T-cell (primary cell): ENCODE measurements at places on chromosomes 4 and X.

DNA sequence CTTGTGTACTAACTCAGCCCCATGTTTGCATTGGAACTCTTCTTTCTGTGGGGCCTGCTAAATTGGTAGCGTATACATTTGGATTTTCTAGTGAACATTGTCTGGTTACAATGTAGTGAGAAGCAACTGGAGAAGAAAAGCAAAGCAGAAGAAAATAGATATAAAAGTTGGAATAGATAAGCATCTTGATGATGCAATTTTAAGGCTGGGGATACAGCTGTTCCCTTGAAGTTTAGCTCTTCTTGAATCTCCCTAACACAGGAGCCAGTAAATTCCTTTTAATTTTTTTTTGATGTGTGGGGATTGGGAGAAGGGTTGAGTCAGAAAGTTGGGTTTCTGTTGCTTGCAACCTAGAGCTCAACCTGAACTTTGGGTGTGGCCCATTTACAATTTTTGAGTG, 308.1 kb downstream of the STIM2 start:
- H3K27ac ChIP-seq, result no peak overlapping the region
- no peaks in the 10 kb centered on the region for H3K4me1 ChIP-seq
- no peak for DNase-seq
- H3K36me3 ChIP-seq, result no peaks in the 10 kb centered on the region
- H3K4me3 ChIP-seq, result no peak overlapping the region

GRCh38 chr4:5750052-5750945, 39.3 kb downstream of the EVC start:
- DNase-seq, result no peak
- no peaks in the 10 kb centered on the region for H3K36me3 ChIP-seq
- no peak overlapping the region for H3K4me3 ChIP-seq
- no peaks in the 10 kb centered on the region for H3K27me3 ChIP-seq
- H3K4me1 ChIP-seq, result no peaks in the 10 kb centered on the region

GRCh38 chrX:112738347-112739033, 58.8 kb upstream of the LHFPL1 start:
- no peaks in the 10 kb centered on the region for H3K36me3 ChIP-seq
- H3K27ac ChIP-seq, result no peak overlapping the region
- DNase-seq, result no peak
- no peak overlapping the region for H3K4me3 ChIP-seq
- H3K4me1 ChIP-seq, result no peaks in the 10 kb centered on the region

DNA sequence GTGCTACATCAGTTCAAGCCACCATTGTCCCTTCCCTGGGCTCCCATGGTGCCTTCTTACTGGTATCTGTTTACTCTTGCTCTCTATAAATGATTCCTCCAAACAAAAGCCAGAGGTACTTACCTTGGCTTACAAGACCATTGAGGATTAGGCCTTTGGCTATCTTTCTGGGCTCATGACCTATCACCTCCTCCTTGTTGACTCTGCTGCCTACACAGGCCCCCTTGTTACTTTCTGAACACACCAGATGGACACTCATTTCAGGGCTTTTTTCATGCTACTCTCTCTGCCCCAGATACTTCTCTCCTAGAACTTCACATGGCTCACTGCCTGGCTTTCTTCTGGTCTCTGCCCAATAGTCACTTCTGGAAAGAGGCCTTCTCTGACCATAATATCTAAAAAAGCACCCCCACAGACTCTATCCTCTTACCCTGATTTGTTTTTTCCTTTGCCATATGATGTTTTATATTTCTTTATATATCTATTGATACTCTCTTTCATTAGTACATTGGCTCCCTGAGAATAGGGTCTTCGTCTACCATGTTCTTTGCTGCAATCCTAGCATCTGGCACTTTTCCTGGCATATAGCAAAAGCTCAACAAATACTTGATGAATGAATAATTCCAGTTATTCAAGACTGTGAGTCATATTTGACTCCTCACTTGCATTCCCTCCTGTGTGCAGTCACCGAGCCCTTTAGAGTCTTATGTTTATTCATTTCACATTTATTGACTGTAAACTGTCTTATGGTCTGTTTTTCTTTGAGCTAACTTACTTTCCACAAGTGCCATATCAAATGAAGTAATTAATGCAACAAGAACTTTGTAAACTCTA, 27.1 kb upstream of the TAPT1 start:
- no peak for DNase-seq
- H3K27me3 ChIP-seq, result no peaks in the 10 kb centered on the region
- H3K36me3 ChIP-seq, result peaks cover 7% of the 10 kb centered on the region
- H3K27ac ChIP-seq, result no peak overlapping the region

DNA sequence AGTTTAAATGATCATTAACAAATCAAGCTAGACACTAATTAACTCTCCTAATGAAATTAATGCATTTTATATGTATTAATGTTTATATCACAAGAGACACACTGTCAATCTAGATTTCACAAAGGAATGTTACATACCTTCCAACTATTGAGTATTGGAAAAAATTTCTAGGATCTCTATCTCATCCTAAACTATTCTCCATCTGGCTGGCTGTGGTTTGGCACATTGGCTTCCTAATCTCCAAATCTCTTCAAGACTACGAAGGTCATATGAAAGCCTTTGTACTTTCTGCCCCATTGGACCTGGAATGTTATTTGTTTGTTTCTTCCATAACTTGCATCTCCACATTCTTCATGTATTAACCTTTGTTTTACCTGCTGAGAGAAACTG, 1160.0 kb downstream of the ADGRL3 start:
- H3K27me3 ChIP-seq, result no peaks in the 10 kb centered on the region
- H3K36me3 ChIP-seq, result no peaks in the 10 kb centered on the region
- no peak overlapping the region for H3K4me3 ChIP-seq
- no peak for DNase-seq
- H3K4me1 ChIP-seq, result no peaks in the 10 kb centered on the region

DNA sequence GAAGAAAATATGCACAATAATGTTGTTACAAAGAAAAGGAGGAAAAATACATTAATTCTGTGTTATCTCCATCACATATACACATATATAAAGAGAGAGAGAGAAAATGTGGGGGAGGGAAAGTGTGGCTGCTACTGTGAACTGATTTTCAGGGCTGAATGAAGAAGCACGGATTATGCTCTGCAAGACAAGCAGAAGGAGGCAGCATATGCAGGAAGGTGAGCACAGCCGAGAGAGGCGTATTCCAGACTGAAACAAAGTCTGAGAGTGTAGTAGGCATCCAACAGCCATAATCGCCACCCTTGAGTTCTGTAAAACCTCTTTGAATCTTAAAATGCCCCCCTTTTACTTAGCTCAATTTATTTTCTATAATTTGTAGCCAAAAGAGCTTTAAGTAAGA, 1081.8 kb upstream of the GRID2 start:
- no peaks in the 10 kb centered on the region for H3K36me3 ChIP-seq
- H3K4me3 ChIP-seq, result no peak overlapping the region
- H3K27me3 ChIP-seq, result no peaks in the 10 kb centered on the region

- H3K4me1 ChIP-seq, result no peaks in the 10 kb centered on the region
- no peak overlapping the region for H3K27ac ChIP-seq
- no peak overlapping the region for H3K4me3 ChIP-seq
- no peaks in the 10 kb centered on the region for H3K27me3 ChIP-seq
These were observed 119.6 kb downstream of the BTC start for GRCh38 chr4:74674750-74675149.

DNA sequence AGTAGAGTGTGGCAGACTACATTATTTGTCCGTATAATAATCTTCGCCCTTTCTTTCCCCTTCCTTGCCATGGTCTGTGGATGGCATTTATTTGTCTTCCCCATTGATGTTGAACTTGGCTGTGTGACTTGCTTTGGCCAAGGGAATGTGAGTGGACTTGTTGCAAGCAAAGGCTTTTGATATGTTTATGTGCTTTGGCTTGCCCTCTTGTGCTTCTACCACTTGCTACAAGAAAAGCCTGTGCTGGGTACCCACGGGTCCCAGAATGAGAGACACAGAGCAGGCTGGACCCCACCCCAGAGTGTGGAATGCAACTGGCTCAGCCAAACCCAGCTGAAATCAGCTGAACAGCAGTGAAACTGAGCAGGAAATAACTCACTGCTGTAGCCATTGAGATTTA, 63.0 kb downstream of the FAM184B start:
- no peaks in the 10 kb centered on the region for H3K27me3 ChIP-seq
- no peaks in the 10 kb centered on the region for H3K4me1 ChIP-seq
- H3K27ac ChIP-seq, result no peak overlapping the region
- H3K36me3 ChIP-seq, result no peaks in the 10 kb centered on the region
- no peak for DNase-seq

DNA sequence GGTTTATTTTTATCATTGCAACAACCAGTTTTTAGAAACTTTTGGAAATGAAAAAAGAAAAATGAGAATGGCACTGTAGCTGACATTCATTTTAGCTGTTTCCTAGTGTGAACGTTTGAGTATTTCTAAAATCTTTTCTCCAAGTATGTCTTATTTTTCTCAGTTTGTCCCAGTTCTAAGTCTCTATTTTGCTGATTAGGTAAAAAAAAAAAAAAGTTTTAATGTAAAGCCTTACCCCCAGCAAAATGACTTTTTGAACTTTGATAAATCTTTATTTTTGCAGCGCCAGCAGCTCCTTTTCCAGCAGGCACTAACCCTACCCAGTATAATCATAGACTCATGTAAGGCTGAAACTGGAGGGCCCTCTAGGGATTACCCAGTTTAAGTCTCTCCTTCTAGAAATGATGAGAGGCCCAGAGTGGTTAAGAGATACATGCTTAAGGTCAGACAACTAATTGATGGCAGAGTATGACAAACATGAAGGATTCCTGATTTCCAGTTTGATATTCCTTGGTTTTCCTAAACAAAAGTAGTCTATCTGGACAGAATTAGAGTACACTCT, 84.3 kb upstream of the SLC4A4 start:
- no peak overlapping the region for H3K27ac ChIP-seq
- H3K36me3 ChIP-seq, result no peaks in the 10 kb centered on the region
- H3K4me1 ChIP-seq, result no peaks in the 10 kb centered on the region
- no peak overlapping the region for H3K4me3 ChIP-seq

DNA sequence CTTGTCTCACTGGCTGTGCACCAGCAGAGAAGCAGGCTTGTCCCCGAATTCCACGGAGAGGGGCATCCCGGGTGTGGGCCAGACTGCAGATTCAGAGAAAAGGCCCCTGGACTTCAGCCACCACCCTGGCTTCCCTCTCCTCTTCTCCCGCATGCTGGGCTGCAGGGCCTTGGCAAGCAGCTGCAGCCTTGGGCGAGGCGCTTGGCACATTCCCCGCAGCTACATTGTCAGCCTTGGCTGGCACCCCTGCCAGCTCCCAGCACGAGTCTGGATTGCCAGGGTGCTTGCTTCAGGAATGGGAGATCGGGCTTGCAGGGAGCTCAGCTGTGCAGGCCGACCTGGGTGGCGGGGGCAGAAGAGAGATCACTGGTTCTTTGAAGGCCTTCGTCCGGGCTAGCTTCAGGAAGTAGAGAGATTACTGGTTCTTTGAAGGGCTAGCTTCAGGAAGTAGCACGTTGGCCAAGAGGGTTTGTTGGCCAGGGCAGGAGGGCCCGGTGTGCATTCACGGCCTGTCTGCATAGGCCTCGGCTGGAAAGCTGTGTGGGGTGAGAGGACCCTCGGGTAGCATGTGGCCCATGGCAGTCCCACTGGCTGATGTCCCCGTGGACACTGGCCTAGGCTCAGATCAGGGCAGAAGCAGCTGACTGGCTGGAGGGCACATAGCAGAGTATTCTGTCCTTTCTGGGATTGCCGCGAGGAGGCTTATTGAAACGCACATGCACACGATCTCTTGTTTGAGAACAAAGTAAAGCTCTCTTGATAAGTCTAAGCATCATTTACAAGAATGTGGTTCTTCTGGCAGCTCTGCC, 2.7 kb downstream of the ABCD1 start:
- H3K27ac ChIP-seq, result peak overlapping the region; percentile 81
- peak overlapping the region; percentile 35 for H3K4me3 ChIP-seq
- no peak for DNase-seq
- peaks cover 8% of the 10 kb centered on the region for H3K36me3 ChIP-seq

GRCh38 chr4:3648195-3648594, 116.0 kb upstream of the LRPAP1 start:
- no peak for DNase-seq
- no peaks in the 10 kb centered on the region for H3K36me3 ChIP-seq
- no peak overlapping the region for H3K27ac ChIP-seq
- H3K4me1 ChIP-seq, result no peaks in the 10 kb centered on the region
- no peak overlapping the region for H3K4me3 ChIP-seq

DNA sequence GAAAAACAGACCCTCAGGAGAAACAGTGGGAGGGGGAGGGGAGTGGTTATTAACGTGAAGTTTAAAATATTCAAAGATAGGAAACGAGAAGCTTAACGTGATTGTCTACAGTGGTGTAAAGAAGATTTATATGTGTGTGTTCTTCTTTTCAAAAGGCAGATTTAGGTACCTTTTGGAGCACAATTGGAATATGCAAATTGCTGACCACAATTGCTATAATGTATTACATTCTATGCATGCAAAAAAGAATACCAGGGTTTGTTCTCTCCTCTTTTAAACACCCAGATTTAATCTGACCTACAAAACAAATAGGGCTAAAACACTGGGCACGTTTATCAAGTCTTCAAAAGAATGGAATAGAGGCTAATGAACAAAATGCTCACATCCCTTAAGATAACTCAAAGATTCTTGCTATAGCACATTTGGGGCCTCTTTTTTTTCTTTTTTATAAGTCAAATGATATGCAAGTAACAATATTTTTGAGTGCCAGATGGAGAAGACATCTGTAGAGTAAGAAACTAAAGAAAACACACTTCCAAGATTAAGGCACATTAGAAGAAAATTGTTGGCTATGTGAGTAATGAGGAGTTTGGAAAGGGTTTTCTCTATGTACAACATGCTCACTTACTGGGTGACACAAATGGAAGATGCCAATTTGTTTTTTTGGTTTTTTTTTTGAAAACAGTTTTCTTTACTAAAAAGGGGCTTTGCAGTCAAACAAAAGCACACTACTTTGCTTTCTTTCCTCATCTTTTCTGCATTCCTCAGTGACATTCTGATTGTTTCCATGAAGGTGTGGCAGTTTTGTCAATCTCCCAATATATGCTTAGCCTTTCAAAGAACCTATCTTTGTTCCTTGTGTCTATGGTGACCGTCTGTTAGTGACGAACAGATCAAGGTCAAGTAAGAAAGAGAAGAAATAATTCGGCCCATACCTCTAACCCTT, 240.3 kb downstream of the PALLD start:
- no peaks in the 10 kb centered on the region for H3K36me3 ChIP-seq
- no peaks in the 10 kb centered on the region for H3K4me1 ChIP-seq
- no peak overlapping the region for H3K27ac ChIP-seq
- no peak overlapping the region for H3K4me3 ChIP-seq

DNA sequence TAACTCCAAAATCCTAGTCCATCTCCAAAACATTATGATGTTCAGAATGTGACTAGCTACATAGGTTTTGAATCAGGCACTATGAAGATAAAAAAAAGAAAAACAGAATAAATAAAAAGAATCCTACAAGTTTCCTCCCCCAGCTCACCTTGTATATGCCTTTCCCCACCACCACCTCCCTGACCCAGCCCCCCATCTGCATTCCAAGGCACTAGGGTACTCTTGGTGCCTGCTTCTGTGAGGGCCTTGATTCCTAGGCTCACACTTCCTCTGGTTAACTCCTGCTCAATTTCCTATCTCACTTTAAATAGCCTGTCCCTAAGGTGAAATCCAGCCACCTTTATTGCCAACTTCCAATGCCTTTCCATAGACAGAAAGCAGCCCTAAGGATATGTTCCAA, 178.7 kb upstream of the ATOH1 start:
- H3K4me3 ChIP-seq, result no peak overlapping the region
- no peaks in the 10 kb centered on the region for H3K36me3 ChIP-seq
- H3K27me3 ChIP-seq, result no peaks in the 10 kb centered on the region
- H3K4me1 ChIP-seq, result no peaks in the 10 kb centered on the region
